T-helper 17 cell (primary cell): ENCODE measurements at places on chromosomes 6 and 20. TPM values are rescaled to one million over a fixed set of nuclear protein-coding genes. Genes with fewer than 3 reads are reported as not detected.

GRCh38 chr6:129921169-129921817 is 60.2 kb upstream of the TMEM244 start:
- no peaks in the 10 kb centered on the region for H3K4me1 ChIP-seq
- DNase-seq: no peak

The LSM2 gene
- total RNA-seq: 20.9 TPM

GRCh38 chr6:156250593-156250992 is 526.6 kb upstream of the ARID1B start:
- no peaks in the 10 kb centered on the region for H3K4me1 ChIP-seq
- H3K36me3 ChIP-seq: peaks cover 5% of the 10 kb centered on the region
- H3K4me3 ChIP-seq: no peak overlapping the region
- no peaks in the 10 kb centered on the region for H3K27me3 ChIP-seq
- DNase-seq: no peak
- H3K27ac ChIP-seq: no peak overlapping the region

- H3K27me3 ChIP-seq: peaks cover 23% of the 10 kb centered on the region
- H3K27ac ChIP-seq: no peak overlapping the region
Observed at GRCh38 chr6:133999305-133999704, 46.3 kb downstream of the TBPL1 start.
